Vagina (tissue), 2 donors: ENCODE measurements at places on chromosomes 6 and 20. TPM values are rescaled to one million over a fixed set of nuclear protein-coding genes. Genes with fewer than 3 reads are reported as not detected.

DNA sequence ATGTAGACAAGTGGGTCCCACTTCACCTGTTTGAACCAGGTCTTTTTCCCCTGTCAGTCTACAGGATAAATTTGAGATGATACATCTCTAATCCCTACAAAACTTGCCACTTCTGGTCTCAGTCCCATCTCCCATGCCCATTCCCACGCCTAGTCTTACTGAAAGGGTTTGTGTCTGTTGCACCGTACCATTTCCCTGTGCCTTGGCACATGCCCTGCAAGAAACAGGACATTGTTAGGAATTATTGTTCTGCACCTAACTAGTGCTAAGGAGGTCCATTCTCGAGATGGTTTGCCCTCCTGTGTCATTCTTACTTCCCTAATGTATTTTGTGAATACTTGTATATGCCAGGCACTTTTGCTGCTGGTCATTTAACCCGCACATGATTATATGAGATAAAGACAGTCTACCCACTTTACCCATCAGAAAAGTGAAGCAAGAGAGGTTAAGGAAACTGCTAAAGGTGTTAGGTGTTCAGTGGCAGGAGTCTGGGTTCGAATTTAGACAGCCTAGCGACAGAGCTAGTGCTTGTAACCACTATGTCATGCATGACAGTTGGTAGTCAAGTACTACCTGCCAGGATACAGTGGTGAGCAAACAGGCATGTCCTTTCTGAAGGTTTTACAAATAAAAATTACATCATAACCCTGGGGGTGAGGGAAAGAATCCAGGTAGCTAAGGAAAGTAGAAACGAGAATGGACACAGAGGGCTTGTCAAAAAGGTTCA lies 12.7 kb downstream of the FAM217A start:
- no peaks in the 10 kb centered on the region for H3K4me1 ChIP-seq
- no peak overlapping the region for H3K27ac ChIP-seq
- H3K27me3 ChIP-seq, result no peaks in the 10 kb centered on the region
- H3K36me3 ChIP-seq, result peaks cover 35% of the 10 kb centered on the region

DNA sequence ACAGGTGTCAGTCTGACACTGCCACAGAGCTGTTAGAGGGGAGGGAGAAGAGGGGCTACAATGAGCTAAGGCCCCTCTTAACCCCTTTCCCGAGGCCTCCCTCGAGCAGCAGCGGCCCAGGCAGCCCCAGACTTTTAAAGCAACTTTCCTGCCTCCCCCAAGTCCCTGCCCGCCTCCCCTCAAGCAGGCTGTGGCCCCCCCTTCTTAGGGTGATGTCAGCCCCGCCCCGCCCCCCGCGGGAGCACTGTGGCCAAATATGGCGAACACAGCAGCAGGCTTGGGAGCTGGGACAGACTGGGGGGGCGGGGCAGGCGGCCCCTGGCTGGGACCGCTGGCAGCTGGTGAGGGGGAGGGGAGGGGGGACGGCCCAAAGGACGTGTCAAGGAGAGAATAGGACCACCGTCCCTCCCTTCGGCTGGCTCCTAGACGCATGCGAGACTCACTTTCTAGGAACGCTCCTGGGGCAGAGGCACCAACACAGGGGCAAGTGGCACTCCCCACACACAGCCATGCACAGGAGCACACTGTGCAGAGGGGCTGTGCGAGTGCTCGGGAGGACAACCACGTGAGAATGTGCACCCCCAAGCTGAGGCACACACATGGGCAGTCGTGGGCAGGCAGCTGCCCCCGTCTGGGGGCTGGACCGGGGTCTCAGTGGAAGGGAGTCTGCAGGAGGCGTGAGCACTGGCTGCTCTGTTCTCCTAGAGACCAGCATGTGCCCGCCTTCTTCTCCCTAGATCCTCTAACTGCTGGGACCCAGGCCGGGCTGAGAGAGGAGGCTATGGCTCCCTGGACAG lies 6.7 kb downstream of the TEAD3 start:
- no peaks in the 10 kb centered on the region for H3K27me3 ChIP-seq

GRCh38 chr6:113570641-113571040 lies 286.5 kb upstream of the MARCKS start:
- no peak overlapping the region for H3K27ac ChIP-seq
- no peaks in the 10 kb centered on the region for H3K4me1 ChIP-seq
- DNase-seq, result no peak
- H3K36me3 ChIP-seq, result no peaks in the 10 kb centered on the region

GRCh38 chr6:10659699-10660348 lies 34.6 kb downstream of the C6orf52 start:
- no peaks in the 10 kb centered on the region for H3K27me3 ChIP-seq
- H3K4me1 ChIP-seq, result no peaks in the 10 kb centered on the region
- H3K36me3 ChIP-seq, result no peaks in the 10 kb centered on the region
- no peak overlapping the region for H3K4me3 ChIP-seq
- no peak overlapping the region for H3K27ac ChIP-seq
- no peak for DNase-seq

DNA sequence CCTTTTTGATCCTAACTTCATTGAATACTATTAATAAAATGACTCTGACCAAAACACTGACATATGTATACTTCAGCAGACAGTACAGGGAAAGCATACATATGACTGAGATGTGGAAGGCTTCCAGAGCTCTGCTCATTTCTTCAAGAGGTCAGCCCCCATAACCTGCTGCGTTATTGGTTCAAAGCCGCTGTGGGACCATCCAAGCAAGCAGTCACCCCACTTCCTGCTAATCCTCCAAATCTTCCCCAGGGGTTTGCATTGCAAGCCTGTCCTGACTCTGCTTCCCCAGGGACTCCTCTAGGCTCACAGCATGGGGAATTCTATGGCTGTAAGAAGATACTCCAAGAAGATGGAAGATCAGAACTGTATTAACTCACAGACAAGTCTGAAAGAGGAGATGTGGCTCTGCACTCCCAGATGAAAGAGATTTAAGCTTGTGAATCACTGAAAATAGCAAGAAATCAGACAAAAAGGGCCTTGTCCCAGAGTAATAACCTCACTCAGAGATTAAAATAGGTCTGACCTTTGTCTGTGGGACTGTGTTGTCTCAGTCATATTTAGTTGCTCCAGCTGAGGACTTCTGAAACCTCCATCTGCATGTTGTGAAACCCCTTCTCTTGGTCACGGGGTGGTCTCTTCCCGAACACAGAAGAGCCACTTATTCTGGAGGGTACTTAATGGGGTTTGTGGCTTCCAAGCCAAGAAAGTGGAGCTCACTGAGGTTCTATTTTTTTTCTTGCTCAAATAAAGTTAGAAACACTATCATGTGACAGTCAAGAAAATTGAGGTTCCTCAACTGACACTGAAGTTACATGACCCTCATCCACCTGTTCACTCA lies 101.5 kb upstream of the MARCKS start:
- DNase-seq, result no peak
- no peaks in the 10 kb centered on the region for H3K27me3 ChIP-seq
- H3K27ac ChIP-seq, result no peak overlapping the region
- no peak overlapping the region for H3K4me3 ChIP-seq

NCOA7 gene
- total RNA-seq, result 48.6 TPM

HSPA1L gene
- 0.98 TPM for total RNA-seq
